Hematopoietic multipotent progenitor cell (in vitro differentiated cells): ENCODE measurements at places on chromosomes 2 and 18. TPM values are rescaled to one million over a fixed set of nuclear protein-coding genes. Genes with fewer than 3 reads are reported as not detected.

Gene CHRNA1
- not detected for total RNA-seq

Gene UGT1A4
- total RNA-seq = not detected

Gene CYS1
- total RNA-seq = not detected

DNA sequence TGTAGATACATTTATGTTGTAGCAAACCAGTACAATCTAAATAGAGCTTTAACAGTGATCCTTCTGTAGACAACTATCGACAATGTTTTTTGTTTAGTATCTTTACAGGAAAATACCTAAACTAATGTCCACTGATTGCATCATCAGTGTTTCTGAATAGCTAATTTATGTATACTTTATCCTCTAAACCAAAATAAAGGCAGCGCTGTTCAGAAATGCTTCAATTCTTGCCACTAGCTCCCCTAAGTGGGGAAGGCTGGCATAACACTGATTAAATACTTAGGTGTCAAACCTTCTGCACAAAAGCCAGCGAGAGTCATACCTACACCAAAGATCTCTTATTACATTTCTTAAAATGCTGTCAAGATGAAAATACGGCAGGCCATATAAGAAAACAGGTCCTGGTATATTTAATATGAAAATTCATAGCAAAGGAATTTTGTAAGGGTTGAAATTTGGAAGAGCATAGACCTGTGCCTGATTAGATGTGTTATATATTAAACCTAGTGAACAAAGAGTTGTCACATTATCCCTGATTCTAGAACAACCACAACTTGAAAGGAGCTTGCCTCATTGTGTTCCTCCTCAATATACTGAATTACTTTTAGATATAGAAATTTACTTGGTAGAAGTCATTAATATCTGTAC lies 1693.4 kb upstream of the SLC39A10 start:
- peak; percentile 1 for DNase-seq

Gene CHRNG
- not detected for total RNA-seq

DNA sequence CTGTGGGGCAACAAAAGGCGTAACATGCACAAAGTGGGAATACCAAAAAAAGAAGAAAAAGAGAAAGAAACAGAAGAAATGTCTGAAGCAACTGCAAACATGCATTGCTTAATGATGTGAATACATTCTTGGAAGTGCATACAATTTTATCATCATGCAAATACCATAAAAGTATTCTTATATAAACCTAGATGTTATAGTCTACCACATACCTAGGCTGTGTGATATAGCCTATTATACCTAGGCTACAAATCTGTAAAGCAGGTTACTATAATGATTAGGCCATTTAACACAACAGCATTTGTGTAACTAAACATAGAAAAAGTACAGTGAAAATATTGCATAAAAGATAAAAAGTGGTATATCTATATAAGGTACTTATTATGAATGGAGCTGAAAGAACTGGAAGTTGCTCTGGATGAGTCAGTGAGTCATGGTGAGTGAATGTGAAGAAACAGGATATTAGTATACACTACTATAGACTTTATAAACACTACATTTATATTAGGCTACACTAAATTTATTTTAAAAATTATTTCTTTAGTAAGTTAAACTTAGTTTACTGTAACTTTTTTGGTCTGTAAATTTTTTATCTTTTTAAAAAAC lies 319.4 kb upstream of the KCNH7 start:
- DNase-seq = no peak

GRCh38 chr2:96546321-96546720 lies 9.8 kb downstream of the ARID5A start:
- DNase-seq = no peak

Gene DNAJC27
- total RNA-seq = 5.9 TPM

DNA sequence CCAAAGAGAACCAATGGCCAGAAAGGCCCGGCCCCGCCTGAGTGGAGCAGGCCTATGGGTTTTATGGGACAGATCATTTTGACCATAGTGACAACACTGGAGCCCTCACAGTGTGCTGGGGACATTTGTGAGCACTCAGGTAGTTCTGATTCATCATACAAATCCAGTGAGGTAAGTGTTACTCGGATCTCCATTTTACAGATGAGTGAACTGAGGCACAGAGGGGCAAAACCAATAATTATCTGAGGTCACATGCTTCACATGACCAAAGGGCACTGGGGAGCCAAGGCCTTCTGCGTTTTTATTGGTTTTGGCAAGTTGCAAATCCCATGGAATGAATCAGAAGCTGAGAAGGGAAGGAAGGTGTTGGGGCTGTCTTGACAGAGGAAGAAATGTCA lies 111.5 kb upstream of the MGAT5 start:
- no peak for DNase-seq

Gene RAX
- not detected for total RNA-seq

DNA sequence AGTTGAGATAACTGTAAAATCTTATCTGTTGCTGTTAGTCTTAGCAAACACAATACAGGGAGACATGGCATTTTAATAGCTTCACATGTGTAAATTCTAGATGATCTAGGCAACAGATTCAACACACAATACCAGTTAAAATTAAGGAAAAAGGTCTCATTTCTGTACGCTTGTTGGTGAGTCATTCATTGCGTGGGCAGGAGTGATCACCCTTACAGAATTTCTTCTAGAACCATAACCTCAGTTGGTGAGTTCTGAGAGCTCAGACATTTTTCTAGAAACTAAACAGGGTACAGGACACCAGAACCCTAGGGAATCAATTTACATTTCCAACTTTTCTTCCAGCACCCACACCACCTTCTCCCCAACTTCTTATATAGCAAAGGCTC lies 81.9 kb downstream of the SLC8A1 start:
- DNase-seq = no peak

Gene OXER1
- total RNA-seq = 1.3 TPM

Gene MC4R
- total RNA-seq = not detected

DNA sequence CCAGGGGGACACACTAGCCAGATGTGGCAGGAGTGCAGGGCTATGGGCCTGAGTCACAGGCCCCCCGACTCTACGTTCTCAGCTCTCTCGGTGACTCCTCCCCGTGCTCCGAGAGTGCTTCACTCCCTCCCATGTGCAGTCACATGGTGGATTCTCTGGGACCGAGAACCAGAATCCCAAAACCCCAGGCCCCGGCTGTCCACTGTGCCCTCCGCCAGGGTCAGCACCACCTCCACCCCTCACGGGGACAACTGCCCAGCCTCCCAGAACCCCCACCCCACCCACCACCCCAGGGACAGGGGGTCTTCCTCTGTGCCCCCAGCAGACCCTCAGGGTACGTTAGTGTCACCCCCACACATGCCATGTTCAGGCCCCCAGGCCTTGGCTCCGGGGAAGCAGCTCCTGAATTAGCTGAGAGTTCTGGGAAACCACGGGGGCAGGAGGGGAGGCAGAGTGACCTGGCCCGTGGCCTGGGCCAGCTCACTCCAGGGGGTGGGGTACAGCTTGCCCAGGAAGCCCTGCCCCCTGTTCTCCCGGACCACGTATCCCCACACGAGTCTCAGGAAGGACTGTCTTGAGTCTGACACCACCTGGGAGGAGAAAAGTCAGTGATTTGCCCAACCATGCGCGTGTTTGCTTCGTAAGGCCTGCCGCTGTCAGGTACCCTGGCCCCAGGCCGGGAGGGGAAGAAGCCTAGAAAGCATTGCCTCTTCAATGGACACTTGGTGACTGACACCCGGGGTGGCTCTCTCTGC lies 4.4 kb downstream of the RAMP1 start:
- DNase-seq = no peak
